ENCODE measurements at places on chromosomes 7 and 10.
A peak's percentile ranks its signal among the peaks of the same experiment; 100 is the strongest.

DNA sequence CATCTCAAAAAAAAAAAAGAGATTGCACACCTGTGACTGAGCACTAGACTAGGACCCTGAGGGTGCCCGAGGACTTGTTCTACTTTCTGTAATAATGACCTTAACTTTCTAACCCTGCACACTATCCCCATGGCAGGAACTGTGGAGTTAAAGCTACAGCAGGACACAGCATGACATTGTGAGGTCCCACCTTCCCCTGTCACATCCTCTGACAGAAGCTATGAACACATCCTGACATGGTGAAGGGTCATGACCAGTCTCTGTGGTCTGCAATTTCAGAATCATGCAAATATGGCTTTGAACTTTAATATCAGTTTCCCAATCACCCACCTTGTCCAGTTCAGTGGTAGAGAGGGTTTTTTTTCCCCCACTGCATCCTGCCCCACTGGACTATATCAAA, 18.5 kb upstream of the SAR1A start:
- no peak for DNase-seq

DNA sequence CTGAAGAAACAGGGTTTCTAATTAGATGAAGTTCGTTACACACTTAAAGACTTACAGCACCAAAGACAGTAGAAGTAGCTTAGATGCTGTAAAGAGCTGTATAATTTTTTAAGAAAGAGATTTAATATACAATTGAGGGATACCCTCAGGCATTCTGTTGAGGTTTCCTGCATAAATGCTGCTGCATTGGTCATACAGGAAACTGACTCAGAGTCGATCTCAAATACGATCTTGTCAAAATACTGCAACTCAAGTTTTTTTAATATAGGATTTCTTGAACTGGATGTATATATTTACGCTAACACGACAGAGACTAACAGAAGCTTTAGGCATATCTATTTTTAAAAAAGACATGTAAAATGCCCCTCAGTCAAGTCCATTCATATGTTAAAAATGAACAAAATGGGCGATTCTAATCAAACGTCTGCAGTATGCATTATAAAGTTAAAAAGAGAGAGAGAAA, 2.4 kb upstream of the ARID5B start:
- DNase-seq: peak; percentile 36

DNA sequence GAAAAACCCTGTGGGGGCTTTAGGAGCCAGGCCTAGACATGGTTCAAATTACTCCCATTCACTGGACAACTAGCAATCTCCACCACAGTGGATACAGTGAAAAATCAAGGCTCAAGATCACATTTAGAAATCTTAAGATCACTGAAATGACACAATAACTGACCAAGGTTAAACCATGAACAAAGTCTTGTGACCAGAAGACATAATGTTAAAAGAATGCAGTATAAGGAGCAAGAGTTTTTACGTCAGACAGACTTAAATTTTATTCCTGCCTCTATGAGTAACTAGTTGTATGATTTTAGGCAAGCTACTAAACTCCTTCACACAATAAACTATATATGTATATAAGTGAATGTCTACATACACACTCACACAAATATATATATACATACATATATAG, 68.5 kb downstream of the MICU1 start:
- no peak for DNase-seq

- DNase-seq: no peak
These were observed 131.5 kb upstream of the CTBP2 start for GRCh38 chr10:125291836-125292235.

GRCh38 chr7:1352656-1353271, 106.5 kb downstream of the MICALL2 start:
- DNase-seq: no peak

GRCh38 chr7:18206331-18206730, 178.7 kb upstream of the PRPS1L1 start:
- DNase-seq: no peak

DNA sequence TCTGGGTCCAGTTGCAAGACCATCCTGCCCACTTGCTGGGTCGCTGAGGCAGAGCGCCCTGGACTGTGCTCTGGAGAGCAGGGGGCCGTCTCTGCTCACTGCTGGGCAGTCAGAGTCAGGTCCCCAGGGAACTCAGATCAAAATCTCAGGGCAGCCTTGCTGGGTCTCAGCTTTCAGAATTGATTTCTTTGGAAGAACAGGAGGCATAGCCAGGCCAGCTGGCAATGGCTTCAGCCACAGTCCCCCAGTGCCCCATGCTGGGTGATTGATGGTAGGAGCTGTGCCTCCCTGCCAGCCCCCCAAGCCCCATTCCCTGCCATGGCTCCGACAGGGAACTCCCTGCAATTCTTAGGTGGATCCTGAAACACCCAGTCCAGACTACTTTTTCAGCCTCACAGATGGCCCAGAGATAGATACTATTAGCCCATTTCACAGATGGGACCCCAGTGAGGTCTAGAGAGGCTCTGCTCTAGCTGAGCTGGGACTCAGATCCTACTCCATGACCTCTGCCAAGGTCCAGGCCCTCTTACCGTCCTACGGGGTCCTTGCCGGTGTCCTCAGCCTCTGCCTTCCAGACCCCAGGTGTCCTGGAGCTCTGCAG, 467 bp downstream of the MMRN2 start:
- no peak for DNase-seq

DNA sequence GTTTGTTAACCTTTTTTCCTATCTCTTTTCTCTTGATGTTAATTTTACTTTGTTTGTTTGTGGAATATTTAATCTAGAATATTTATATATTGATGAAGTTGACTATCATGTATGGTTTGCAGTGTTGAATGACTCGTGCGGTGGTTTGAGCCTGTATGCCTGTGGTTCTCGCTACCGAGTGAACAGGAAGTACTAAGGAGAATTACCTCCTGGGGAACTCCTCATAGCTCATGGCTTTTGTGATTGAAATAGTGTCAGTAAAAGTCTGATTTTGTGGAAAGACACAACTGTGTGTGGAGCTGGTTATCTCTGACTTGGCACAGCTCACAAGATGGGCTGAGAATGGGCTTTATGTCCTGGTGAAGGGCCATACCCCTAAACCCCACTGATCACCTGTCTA, 498.6 kb downstream of the GLRX3 start:
- DNase-seq: no peak

GRCh38 chr7:143285470-143285778, 666 bp downstream of the TMEM139 start:
- no peak for DNase-seq

DNA sequence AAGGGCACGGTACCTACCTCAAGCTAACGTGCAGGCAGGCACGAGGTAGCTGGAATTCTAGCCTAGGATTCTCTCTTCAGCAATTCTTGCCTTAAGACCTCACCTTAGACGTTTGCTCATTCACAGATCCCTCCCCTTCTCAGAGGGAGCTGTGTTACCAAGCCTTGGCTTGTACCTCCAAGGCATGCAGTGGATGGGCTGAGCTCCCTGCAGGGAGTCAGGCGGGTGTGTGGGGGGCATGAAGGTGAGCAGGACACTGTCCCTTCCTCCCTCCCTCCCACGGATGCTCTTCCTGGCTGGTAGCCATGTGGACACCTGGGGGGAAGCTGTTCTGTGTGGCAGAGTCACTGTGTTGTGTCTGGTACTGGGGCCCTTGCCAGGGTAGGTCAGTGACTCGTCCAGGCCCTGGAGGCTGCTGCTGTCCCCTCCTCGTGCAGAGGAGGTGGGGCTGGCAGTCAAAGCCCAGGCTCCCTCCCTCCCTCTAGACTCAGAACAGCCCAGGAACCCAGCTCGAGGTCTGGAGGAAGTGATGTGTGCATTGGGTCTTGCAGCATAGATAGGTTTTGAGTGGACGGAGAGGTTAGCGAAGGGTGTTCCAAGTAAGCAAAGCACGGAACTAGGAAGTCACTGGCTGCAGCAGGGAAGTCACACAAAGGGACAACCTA, 222.2 kb upstream of the SH2B2 start:
- no peak for DNase-seq

DNA sequence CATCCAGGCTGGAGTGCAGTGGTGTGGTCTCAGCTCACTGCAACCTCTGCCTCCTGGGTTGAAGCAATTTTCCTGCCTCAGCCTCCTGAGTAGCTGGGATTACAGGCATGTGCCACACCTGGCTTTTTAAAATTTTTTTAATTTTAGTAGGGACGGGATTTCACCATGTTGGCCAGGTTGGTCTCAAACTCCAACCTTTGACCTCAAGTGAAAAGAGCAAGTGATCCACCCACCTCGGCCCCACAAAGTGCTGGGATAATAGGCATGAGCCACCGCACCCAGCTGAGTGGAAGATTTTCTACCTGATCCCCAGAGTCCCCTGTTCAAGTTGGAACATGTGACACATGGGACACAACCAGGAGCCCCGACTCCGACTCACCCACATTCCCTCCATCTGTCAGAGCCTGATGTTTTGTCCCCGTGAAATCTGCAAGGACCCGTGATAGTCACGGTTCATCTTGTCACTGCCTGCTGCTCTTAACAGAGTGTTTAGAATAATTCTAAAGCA, 104.5 kb downstream of the SMURF1 start:
- no peak for DNase-seq

GRCh38 chr10:117137031-117137910, 799 bp downstream of the VAX1 start:
- DNase-seq: peak; percentile 54

DNA sequence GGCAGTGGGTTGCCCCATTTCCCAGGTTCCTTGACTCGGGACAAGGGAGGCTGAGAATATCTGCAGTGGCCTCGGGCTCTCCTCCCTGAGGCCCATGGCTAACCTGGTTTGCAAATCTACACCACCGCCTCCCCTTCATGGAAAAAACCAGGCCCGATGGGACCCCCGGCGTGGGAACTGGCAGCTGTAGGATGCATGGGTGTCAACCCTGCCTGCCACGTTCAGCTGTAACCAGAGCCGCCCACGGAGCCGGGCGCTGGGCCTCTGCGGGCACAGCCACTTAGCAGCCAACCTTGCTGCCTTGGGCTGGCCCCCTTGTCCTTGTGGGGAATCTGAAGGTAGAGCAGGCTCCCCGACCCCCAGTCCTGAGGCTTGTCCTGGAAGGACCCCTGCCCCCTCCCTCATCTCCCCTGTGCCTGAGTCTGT, 1.6 kb downstream of the PWWP2B start:
- no peak for DNase-seq

- no peak for DNase-seq
These were observed 7.2 kb upstream of the ATOH7 start for GRCh38 chr10:68239069-68239468.

GRCh38 chr7:152459724-152460251, 24.0 kb upstream of the KMT2C start:
- no peak for DNase-seq

DNA sequence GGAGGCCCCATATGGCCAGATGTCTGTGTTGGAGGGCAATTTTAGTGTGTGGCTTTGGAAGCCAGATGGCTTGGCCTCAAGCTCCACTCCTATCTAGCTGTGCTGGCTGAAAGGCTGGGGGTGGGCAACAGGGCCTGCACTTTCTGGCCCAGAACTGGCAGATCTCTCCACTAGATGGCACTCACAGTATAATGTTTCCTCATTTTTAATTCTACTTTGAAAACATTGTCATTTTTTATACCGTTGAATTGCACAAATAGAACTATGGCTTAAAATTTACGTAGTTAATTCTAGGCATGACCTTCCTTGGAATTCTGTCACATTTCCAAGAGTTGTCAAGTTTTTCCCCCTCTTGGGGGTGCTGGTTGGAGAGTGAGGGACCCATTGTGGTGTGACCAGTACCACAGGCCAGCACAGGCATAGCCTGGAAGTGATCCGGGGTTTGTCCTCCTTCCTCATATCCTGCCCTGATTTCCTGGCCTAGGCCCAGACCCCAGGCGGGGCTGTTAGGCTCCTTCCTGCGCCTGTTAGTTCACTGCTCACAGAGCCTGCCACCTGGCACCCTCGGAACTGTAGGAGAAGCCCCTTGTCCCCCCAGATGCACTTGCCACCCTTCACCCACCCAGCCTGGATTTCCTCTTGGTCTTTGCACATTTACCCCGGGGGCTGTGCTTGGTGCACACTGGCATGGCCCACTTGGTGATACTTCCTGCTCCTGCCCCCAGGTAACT, 52.8 kb downstream of the ARHGAP22 start:
- peak; percentile 65 for DNase-seq

DNA sequence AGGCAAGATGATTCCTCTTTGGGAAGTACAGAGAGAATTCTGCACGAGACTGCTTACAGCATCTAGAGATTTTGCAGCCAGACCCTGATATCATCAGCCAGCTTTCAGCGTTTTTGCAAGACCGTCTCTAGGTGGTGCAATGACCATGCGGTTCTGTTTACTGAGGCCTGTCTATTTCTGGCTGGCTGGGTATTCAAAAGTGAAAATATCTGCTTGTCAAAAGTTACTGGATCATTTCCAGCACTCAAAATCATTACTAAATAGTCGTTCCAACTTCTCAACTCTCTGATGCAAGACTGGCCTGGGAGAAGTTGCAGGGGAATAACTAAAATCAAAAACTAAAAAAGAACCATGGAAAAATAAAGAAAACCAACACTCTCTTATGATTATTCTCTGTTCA, 240.1 kb downstream of the ELMO1 start:
- peak; percentile 79 for DNase-seq

DNA sequence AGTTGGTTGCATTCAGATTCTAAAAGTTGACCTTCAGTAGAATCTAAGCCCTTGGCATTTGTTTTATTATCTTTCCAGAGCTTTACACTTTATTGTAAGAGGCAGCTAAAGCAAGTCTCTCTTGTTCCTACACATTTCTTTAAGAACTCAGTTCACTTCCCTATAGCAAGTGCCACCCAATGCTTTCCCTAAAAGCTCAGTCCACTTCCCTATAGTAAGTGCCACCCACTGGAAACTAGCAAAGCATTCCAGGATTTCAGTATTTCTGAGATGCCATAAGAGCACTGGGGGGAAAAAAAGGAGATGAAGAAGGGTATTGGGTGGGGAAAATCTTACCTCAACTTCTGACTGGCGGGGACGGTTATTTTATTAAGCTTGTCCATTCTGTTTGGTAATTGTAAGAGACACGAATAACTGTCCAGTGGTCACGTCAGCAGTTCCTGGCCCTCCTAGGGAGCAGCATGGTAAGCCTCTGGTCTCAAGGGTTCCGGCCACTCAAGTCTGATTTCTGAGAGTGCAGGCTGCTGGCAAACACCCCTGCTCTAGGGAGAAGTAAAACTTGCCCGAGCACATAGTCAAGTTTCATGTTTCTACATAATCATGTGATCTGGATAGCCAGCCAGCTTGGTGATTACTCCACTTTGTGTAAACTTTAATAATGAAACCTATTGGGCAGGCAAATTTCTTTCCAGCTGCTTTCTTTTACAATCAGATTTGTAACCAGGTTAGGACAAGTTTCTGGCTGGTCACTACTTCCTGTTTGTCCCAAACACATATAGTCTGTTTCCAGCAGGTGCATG, at the start of gene BLNK:
Gene BLNK (minus strand): TSS at position 554 of the 800 bp plus-strand sequence. CDS start 171 bp downstream, at position 383.
- peak; percentile 47 for DNase-seq

DNA sequence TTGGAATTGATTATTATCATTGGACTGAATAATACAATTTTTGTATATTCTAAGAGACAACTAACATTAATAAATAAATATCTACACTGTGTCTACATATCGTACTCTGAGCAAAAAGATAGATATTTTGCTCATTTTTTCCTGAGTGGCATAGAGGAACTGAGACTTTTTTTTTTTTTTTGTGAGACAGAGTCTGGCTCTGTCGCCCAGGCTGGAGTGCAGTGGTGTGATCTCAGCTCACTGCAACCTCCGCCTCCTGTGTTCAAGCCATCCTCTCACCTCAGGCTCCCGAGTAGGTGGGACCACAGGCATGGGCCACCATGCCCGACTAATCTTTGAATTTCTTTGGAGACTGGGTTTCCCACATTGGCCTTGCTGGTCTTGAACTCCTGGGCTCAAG, 14.0 kb downstream of the KMT2E start:
- no peak for DNase-seq

All from DMS53 (cell line).